ENCODE measurements at places on chromosomes 5 and 9. TPM values are rescaled to one million over a fixed set of nuclear protein-coding genes. Genes with fewer than 3 reads are reported as not detected.

DNA sequence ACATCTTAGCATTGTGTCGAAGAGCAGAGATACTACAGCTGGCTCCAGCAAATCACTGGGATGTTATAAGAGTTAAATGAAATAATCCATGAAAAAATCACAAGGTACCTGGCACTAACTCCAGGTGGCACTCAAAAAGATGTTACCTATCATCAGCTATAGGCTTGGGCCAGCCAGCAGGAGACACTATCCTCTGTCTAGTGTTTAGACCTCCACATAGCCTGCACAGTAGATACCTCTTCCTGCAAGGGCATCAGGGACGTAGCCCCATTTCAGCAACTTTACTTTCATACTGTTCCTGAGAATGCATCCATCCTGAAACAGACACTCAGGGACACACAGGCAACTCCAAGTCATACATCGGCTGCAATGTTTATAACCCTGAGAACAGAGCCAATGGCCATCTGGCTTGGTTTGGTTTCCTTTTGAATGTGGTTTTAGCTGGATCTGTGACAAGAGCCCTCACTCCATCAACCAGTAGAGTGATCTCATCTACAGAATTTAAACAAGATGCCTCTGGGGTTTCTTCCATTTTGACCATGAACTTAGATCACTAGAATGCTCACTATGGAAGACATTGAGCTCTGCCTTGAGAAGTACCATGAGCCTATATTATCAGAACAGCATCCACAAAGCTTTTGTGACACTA is 69.9 kb downstream of the TLE1 start:
- H3K4me1 ChIP-seq, result no peaks in the 10 kb centered on the region
- H3K27me3 ChIP-seq, result no peaks in the 10 kb centered on the region

- H3K36me3 ChIP-seq, result no peaks in the 10 kb centered on the region
- no peak overlapping the region for H3K27ac ChIP-seq
- H3K4me3 ChIP-seq, result no peak overlapping the region
- no peaks in the 10 kb centered on the region for H3K27me3 ChIP-seq
- peaks cover 20% of the 10 kb centered on the region for H3K4me1 ChIP-seq
Measured at GRCh38 chr9:4504250-4504649, 14.0 kb downstream of the SLC1A1 start.

SLCO4C1 gene
- total RNA-seq, result 0.12 TPM

SHOC1 gene
- total RNA-seq, result 1.1 TPM

HRCT1 gene
- 0.32 TPM for total RNA-seq

GRCh38 chr9:89278997-89279739 is 31.8 kb upstream of the CKS2 start:
- no peaks in the 10 kb centered on the region for H3K36me3 ChIP-seq
